Transverse colon (tissue), 4 donors: ENCODE measurements at places on chromosomes 2 and 18.

DNA sequence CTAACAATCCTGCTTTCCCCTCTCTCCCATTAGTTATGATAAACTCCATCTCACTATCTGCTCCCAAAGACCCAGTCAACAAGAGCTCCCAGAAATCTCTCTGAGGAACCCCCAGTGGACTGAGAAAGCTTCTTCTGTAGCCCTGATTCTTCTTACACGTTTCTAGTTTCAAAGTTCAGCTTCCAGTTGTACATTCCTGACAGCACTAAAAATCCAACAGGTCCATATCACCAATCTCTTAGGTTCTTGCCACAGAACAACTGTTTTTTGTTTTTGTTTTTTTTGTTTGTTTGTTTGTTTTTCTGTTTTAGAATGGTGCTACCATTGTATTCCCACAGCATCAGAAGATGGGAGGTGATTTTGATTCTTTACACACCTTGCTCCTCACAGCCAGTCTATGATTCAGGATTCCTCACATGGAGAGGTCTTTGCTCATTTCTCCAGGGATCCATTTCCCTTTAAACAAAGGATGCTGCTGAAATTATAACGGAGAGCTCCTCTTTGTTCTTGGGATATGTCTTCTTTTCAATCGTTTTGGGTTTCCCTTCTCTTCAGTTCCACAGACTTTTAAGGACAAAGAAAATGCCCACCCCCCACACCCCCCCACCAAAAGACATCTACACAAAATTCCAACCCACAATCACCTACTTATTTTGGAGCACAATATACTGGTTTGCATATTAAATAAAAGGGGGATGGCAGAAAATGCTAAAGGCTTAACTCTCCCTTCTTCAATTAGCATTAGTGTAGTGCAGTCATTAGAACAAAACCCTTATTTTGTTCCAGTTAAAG lies 56.0 kb upstream of the COBLL1 start:
- no peak for DNase-seq

DNA sequence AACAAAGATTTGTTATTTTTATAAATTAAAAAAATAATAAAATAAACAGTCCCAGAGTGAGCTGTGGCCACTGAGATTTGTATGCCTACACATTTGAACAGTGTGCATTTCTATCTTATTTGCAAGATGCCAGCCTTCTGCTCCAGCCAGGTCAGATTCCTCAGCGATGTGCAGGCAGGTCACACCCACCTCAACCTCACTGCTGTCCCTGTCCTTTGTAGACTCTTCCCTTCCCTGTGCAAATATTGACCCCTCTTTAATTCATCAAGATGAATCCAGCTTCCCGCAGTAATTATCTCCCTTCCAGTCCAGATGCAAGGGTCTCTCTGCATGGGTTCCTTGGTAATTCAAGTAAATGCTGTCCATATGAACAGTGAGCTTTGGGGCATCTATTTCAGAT lies 256.2 kb downstream of the PIEZO2 start:
- DNase-seq: no peak

DNA sequence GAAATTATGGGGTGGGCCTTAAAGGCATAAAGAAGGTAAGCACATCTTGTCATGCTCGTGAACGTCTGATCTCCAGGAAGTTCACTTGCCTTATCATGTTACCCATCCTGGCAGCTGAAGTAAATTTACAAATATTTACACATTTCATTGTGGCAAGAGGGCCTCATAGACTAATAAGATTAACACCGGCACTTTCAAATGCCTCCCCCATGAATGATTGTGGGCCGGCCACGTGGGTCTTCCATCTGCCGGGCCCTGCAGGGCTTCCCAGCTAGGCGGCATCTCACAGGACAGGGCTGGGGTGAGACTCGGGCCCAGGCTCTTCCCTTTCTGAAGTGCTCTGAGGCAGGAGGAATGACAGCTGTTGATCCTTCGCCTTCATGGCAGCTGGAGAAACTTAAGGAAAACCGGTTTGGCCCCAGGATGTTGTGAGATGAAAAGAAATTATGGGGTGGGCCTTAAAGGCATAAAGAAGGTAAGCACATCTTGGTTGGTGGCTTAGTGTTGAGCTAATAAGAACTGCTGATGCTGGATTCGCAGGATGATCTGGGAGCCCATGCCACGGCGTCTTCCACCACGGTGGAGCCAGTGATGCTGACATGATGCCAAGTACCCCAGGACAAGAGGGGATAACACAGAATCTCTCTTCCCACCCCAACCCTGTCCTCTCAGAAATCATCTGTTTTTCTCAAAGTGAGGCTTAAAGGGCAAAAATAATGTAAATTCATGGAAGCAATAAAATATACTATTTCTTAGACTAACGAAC lies 176.3 kb downstream of the SEPTIN10 start:
- peak; percentile 15 for DNase-seq

DNA sequence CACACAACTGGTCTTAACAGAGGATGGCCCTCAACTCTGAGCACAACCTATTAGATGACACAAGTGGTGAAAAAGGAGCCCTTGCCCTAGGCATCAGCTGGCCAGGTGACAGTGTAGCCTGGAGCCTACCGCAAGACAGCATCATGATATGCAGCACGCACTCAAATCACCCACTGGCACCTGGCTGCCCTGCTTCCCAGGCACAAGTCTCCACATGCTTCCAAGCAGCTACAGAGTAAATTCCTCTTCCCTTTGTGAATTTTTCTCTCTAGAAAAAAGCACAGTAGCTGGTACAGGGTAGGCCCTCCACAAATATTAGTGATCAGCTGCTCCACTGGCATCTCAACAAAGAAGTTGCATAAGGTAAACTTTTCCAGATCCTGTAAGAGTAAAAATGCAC lies 6.0 kb downstream of the FBXO15 start:
- DNase-seq: no peak

GRCh38 chr2:239629926-239630617 lies 229.3 kb upstream of the HDAC4 start:
- no peak for DNase-seq

GRCh38 chr2:226380679-226381078 lies 418.9 kb downstream of the IRS1 start:
- no peak for DNase-seq
